ENCODE measurements at places on chromosomes 2 and 18.

DNA sequence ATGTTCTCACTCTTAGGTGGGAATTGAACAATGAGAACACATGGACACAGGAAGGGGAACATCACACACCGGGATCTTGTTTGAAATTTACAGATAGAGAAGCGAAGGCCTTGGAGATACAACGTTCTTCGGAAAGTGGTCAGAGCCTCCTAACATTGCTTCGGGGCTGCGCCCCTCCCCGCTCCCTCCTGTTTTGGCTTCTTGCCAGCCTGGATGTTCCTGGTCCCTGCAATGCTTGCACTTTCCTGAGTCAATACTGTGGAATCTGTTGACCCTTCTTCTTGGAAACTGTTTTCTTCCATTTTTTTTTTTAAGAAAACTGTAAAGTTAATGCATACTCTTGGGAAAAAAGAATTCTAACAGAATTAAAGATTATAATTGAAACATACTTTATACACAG lies 360.8 kb downstream of the SOCS6 start:
- no peak for DNase-seq

GRCh38 chr18:48667276-48668254 lies 128.7 kb downstream of the CTIF start:
- DNase-seq = no peak

GRCh38 chr18:1825296-1825695 lies 746.0 kb downstream of the METTL4 start:
- DNase-seq = no peak

DNA sequence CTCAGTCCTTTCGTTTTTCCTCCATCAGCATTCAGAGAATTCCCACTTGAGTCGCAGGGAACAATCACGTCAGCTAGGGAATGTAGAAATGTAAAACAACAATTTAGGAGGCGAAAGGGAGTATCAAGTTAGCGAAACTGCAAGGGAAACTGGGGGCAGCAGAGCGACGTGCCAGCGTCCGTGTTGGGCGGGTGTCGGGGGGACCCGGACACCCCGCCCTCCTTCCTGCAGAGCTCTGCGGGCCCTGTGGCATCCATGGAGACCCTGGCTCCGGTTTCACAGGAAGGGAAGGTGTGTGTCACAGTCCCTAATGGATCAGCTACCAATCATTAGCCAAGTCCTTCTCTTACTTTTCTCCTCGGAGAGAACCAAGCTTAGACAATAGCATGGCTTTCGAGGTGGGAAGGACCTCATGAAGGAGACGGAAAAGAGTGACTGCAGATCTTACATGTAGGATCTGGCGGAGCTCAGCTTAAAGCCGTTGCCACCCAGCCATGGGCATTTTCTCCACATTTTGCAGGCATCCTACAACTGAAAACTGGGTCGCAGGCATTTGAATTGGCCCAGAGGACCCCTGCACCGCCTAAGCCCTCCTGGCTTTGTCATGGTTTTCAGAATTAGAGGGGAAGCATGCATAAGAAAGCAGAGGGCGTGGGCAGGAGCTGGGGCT lies 33.7 kb downstream of the SOX11 start:
- no peak for DNase-seq

- no peak for DNase-seq
These were observed 223.6 kb upstream of the EPAS1 start for GRCh38 chr2:46073540-46074046.

- no peak for DNase-seq
These were observed 29.7 kb upstream of the APCDD1 start for GRCh38 chr18:10424585-10425307.

- no peak for DNase-seq
These were observed 89.6 kb downstream of the AGPS start for GRCh38 chr2:177482195-177482594.

DNA sequence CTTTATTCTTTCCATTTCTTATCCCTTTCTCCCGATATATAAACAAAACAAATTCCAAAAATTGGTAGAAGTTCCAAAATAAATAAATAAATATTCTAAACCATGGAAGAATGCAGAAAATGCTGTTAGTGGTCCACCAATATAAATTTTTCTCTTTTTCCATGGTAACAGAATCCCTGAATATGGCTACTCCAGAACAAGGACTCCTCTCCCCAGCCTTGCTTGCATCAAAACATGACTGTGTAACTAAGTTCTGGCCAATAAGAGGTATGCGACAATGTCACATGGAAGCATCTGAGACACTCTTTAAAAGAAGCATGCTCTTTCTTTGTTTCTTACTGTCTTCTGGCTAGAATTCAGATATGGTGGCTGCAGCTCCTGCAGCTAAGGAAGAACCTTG lies 325.1 kb upstream of the TANK start:
- no peak for DNase-seq

DNA sequence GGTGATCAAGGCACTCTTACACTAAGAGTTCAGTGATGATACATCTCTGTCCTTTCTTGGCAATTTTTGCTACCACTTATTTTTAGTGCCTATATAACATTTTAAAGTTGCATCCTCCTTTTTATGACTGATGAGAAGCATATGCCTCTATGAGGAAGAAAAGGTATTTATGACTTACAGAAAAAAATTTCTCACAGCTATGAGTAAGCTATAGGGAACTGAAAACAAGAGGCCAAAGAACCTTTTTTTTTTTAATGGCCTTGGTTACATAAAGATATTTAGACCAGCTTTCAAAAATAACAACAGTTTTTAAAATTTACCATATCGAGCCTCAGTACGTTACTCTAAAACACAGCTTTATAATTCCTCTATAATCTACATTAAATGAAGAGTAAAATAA lies 21.3 kb downstream of the MBD5 start:
- DNase-seq = no peak

- no peak for DNase-seq
These were observed 9.0 kb upstream of the IL18R1 start for GRCh38 chr2:102346381-102347130.

- DNase-seq = no peak
These were observed 562 bp upstream of the MFSD2B start for GRCh38 chr2:24009367-24009679.

DNA sequence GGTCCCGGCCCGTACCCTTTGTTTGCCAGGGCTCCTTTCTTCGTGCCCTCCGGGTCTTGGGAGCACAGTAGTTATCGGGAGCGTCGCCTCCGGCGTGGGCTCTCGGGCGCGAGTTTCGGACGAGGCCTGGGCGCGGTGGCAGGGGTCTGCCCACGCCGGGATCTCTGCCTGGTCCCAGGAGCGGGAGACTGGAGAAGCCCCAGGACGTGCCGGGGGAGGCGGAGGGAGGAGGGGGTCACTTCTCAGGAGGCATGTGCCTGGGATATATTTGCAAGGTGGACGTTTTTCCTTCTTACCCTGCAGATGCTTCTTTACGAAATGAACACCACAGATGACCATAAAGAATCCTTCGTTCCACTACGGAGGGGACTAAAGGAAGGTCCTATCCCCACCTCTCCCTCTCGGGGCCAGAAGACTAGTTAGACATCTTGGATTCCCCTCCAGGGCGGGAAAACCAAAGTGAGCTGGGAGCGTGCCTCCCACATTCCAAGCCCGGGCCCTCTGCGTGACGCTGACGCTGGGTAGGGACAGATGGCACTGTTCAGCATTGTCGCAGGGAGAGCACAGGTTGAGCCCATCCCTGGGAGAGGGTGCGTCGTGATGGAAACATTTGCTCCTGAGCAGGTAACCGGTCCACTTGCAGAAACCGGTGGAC lies 483 bp upstream of the FHL2 start:
- no peak for DNase-seq

DNA sequence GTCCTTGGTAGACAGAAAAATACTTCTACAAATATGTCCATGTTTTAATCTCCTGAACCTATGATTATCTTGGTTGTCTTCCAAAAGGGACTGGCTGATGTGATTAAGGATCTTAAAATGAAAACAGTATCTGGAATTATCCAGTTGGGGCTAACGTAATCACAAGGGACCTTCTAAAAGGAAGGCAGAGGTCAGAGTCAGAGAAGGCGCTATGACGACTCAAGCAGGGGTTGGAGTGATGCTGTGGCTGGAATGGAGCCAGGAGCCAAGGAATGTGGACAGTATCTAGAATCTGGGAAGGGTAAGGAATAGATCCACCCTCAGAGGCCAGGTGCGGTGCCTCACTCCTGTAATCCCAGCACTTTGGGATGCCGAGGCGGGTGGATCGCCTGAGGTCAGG lies 4.2 kb upstream of the USP14 start:
- no peak for DNase-seq

DNA sequence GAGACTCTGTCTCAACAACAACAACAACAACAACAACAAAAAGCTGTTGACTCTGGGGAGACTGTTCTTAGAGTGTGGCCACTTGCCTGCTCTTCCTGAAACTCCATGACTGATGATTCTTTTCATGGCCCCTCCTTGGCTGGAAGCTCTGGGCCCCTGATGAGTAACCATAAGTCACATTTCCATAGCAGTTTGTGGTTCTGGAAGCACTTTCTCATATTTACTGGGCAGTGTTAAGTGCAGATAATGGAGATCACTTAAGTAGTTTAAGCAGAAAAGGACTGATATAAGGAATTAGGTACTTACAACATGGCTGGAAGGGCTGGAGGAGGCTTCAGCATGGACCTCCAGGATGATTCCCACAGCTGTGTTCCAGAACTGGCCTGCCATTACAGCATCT lies 147.3 kb upstream of the DLX2 start:
- no peak for DNase-seq

DNA sequence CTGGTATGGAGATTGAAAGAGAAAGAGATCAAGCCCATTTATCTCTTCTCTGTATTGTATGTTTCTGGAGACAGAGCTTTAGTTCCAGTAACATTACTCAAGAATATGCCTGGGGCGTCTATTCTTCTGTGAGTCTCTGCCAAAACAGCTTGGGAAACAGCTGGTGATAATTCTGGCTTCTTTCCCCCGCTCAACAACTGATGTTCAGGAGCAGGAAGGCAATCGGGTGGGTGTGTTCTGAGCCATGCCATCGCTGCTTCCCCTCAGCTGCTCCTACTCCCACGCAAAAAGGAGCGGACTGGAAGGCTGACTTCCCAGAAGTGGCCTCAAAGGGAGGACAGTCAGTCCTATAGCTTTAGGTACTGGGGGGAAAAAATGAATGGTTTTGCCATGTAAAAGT lies 695.1 kb downstream of the PLCL1 start:
- no peak for DNase-seq

GRCh38 chr2:236976266-236977062 lies 109.2 kb upstream of the COPS8 start:
- DNase-seq = peak; percentile 6

All from CD4-positive, alpha-beta T cell treated with Interferon alpha-2 for 1 hour (primary cell).